ENCODE measurements at places on chromosomes 7 and 10.

DNA sequence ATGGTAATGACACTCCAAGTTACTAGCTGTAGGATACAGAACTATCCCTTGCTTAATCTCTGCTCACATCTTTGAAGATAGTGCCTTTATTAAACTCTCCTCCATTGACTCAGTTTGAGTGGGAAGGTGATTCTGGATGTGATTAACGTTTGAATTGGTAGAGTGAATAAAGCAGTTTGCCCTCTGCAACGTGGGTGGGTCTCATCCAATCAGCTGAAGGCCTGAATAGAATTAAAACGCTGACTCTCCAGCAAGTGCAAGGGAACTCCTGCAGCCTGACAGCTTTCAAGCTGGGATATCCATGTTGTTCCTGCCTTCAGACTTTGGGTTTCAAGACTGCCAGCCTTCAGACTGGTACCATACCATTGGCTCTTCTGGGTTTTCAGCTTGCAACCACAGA, 21.6 kb downstream of the KLF14 start:
- DNase-seq, result no peak

DNA sequence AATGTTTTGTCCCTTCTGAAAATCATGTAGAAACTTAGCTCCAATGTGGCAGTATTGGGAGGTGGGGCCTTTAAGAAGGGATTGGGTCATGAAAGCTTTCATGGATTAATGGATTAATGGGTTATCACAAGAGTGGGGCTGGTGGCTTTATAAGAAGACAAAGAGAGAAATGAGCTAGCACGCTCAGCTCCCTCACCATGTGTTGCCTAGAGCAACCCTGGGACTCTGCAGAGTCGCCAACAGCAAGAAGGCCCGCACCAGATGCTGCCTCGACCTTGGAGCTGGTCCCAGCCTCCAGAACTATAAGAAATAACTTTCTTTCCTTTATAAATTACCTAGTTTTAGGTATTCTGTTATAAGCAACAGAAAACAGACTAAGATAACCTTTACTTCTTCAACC, 74.9 kb upstream of the HECW1 start:
- no peak for DNase-seq

- no peak for DNase-seq
These were observed 451.4 kb upstream of the POM121L12 start for GRCh38 chr7:52584041-52584440.

DNA sequence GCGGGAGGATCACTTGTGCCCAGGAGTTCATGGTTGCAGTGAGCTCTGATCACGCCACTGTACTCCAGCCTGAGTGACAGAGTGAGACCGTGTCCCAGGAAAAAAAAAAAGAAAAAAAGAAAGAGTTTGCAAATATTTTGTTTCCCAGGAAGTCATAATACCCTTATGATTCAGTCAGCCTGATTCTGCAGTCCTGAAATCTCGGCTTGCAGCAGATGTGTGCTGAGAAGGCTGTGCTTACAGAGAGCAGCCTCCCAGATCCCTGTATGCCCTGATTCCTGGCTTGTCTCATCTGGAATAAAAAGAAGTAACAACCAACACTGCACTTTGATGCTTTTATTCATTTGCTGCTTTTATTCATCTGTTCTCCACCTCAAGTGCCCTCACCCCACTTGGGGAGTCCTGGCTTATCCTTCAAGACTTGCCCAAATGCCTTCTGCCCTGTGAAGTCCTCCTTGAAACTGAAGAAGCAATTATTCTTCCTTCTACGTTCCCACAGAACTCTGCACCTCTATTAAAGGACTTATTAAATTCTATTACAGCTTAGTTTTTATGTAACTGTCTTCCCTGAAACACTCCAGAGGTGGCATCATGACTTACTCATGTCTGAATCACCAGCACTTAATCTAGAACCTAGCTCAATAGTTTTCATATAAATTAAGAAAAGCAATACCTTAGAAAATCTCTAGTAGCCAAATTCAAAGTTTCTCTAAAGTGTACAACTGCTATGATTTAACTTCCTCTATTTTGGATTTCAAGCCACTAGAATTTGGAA, 27.7 kb upstream of the BPGM start:
- no peak for DNase-seq

DNA sequence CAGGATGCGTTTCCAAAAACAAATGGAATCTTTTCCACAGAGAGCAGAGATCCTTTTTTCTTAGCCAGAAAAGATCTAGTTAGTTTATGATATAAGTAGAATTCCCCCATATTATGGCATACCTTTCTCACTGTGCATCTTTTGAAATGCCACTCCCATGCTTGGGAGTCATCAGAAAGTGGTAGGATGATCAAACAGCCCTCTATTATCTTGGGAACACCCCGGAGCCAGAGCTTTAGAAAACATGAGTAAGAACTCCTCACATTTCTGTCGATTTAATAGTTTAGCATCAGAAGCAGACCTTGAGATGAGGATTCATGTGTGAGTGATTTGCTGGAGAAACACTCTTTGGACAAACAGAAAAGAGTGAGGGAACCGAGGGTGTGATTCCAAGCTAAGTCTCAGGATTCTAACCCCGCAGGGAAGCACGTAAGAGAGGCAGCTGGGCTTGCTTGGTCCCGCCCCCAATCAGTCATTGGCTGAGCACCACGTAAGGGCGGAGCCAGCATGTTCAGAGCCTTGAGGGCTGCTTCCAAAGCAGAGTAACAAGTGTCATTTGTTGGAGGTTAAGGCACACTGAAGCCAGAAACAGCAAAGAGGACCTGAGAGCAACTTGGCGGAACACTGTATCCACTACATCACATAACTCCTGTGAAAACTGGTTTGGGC, 43.7 kb upstream of the NXPH1 start:
- no peak for DNase-seq

- DNase-seq, result no peak
These were observed 871.1 kb downstream of the LRMDA start for GRCh38 chr10:76302481-76302880.

- DNase-seq, result no peak
These were observed 26.0 kb downstream of the EN2 start for GRCh38 chr7:155483868-155484325.

- DNase-seq, result peak; percentile 87
These were observed 18.7 kb downstream of the LCOR start for GRCh38 chr10:96850825-96851224.

DNA sequence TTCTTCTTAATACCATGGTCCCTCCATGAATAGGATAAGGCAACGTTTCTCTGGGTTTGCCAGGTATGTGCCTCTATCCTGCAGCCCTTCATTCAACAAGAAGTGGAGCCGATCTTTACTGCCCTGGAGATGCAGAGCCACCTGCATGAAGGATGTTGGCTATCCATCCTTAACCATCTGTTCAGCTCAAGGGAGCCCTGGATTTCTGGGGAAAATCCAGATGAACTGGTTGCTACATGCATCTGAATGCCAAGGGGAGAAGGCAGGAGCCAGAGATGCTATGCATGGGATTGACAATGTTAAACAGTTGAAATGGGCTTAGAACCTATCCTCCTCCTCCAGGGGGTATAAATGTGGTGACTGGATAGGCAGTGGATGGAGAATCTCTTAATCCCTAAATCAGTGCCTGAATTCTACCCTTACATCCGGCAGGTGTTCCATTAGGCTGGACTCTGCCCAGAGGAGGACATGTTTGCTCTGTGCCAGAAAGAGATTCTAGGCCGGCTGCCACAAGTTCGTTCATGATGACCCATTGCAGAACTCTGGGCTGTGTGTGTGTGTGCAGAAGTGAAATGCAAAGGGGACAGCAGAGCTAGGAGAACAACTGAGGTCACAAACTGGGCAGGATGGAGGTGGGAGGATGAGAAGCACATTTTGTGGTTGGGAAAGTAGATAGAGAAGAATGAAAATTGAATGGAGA, 15.6 kb downstream of the CPED1 start:
- no peak for DNase-seq

GRCh38 chr10:50622706-50623662, 772 bp downstream of the SGMS1 start:
- DNase-seq, result no peak

DNA sequence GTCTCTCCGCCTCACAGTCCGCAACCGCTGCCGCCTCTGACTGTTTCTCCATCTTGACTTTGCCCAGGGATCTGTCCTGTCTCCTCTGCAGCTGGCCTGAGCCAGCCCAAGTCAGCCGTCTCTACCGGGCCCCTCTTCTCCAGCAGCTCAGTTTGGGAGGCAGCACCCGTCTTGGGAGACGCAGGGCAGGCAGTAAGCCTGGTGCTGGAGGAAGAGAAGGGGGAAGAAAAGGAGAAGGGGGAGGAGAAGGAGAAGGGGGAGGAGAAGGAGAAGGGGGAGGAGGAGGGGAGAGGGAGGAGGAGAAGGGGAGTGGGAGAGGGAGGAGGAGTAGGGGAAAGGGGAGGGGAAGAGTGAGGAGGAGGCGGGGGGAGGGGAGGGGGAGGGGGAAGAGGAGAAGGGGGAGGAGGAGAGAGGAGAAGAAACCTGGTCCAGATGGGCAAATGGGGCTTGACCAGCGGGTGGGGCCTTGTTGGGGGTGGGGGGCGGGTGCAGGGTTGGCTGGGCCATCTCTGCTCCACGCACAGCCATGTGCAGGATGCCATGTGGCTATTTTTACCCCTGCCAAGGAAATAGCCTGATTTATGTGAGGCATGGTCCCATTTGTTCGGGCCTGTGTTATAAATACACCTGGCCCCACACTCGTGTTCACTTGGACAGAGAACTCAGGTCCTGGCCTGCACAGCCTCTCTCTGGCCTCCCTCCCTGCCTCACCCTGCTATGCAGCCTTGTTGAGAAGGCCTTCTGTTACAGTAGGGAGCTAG, 35.9 kb upstream of the FZD9 start:
- DNase-seq, result no peak

DNA sequence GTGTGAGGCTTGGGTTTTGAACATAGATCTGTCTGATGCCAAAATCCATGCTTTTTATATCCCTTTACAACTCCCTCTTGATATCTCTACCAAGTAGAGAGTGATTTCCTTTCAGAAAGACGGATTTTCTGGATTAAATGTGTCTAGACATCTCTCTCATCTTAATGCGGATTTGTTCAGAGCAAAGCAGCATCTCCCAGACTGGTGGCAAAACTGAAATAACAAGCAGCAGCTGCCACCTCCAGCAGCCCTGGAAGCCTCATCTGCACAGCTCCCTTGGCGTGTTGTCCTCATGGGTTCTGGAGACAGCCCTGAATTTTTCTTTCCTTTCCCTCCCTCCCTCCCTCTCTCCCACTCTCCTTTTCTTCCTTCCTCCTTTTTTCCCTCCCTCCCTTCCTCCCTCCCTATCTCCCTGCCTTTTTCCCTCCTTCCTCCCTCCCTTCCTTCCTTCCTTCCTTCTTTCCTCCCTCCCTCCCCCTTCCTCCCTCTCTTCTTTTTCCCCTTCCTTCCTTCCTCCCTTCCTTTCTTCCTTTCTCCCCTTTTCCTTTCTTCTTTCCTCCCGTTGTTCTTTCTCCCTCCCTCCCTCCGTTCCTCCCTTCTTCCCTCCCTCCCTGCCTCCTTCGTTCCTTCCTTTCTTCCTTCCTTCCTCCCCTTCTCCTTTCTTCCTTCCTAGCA, 639.9 kb downstream of the TYW1 start:
- DNase-seq, result no peak

DNA sequence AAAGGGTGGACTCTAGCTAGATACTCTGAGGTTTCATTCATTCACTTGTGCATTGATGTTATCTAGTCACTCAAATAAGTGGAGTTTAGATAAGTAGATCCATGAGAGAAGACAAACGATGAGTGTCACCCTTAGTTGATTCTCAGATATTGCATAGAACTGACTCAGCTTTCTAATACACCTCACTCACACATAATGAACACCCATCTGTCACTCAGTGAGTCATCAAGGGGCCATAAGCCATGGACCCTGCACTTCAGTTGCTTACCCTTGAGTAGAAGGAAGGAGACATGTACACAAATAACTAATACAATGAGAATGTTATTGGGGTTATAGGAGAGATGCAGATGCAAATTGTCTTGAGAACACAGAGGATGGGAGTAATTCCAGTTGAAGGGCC, 163.8 kb downstream of the SORCS3 start:
- DNase-seq, result no peak

GRCh38 chr10:50641626-50642025, 17.9 kb upstream of the SGMS1 start:
- DNase-seq, result no peak

DNA sequence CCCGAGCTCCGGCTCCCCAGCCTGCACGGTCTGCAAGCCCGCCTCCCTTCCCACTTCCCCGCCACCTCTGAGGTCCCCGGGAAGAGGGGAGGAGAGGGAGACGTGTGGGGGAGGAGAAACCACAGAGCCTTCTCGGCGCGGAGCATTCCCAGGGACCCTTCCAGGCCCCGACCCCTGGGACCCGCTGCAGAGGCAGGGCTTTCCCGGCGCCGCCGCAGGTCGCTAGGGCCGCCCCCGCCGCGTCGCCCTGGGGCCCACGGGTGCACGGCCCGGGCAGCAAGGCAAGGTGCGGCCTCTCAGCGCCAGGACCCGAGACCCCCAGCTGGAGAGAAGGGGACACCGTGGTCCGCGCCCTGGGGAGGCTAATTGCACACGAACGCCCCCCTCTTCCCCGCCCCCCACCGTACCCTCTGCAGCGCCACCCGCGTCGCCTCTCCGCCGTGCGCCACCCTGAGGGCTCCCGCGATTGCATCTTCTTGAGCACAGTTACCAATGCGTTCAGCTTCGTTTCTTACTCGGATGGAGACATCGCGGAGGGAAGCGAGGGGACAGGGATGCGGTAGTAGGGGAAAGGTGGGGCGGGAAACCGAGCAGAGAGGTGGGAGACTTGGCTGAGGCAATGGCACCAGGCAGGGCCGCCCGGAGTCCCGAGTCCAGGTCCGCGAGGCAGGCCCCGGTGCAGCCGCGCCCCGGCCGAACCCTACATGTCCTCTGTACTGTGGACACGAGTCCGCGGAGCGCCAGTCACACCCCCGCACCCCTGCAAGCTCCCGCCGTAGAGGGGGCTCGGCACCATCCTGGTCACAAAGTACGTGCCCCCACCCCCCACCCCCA, 28.9 kb downstream of the SKIDA1 start:
- DNase-seq, result no peak

DNA sequence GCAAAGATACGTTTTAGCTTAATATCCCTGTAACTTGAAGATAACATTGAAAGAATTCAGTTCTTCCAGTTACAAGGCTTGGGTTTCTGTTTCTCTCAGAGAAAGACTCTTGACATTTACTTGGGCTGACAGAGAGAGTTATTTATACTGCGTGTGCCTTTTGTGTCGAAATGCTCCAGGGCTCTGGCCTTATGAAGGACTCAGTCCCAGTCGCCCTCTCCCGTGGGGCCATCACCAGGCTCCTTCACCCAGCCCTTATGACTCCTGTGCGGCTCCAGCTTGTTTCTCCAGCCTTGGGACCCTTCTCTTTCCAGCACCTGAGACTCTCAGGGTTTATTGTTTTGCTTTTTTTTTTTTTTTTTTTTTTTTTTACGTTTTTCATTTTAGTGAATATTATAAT, 242.3 kb upstream of the DKK1 start:
- no peak for DNase-seq

- DNase-seq, result peak; percentile 80
These were observed 150.4 kb downstream of the PRKG1 start for GRCh38 chr10:51224671-51225161.

- DNase-seq, result no peak
These were observed 868 bp downstream of the TIAL1 start for GRCh38 chr10:119595676-119596515.

DNA sequence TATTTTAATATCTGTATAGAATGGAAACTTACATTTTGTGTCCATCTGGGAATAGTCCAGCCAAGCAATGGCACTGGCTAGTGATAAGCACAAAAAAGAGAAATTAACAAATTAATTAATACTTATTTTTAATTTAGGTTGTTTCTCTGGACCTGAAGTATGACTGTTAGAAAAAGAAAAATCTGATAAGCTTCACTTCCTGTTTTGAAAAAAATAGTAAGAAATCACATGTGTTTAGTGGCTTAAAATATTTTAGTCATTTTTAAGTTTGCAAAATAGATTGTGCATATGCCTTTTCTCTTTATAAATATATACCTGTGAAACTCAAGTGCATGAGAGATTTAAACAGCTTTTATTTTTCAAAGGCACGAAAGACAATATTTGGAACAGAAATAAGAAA, 50.1 kb upstream of the CREB5 start:
- no peak for DNase-seq
